ENCODE measurements at places on chromosomes 6 and 20. TPM values are rescaled to one million over a fixed set of nuclear protein-coding genes. Genes with fewer than 3 reads are reported as not detected.

Gene ZNF311
- polyA plus RNA-seq = 1.9 TPM

Gene RGS17
- polyA plus RNA-seq = 0.06 TPM

Gene CCN5
- polyA plus RNA-seq = not detected

Gene SLC32A1
- not detected for polyA plus RNA-seq

DNA sequence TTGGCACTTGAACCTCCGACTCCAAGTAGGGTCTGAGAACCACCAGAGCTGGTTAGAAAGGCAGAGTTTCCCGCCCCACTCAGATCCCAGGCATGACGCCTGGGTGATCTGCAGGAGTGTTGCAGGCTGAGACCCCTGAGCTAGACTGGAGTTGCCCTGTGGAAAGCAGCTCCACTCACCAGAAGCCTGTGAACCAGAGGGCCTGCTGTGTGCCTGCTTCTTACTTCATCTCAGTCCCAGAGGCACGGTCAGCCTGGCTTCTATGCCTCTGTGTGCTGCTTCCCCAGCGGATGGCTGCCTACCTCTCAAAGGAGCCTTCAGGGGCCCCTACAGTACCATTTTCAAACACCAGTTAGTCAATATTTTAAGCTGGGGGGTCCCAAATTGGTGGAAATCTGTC is 15.6 kb upstream of the CCN6 start:
- no peak for DNase-seq

GRCh38 chr6:132365281-132365907 is 35.9 kb downstream of the MOXD1 start:
- DNase-seq = no peak

- DNase-seq = no peak
Observed at GRCh38 chr20:59165891-59166709, 2.5 kb downstream of the ZNF831 start.

DNA sequence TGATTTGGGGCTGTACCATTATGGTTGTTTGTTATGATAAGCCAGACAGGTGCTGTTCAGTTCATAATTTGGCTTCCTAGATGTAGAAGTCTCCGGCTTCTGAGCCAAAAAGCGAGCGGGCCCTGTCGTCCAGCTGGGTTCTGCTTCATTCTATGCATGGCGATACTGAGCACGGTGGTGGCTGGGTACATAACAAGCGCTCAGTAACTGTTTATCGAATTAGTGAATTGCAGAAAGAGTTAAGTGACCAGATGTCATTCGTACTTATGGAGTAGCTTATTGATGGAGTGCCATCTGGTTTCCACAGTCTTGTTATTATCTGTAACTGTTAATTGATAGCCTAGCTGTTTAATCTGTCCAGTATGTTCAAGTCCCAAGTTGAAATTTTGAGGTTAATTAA is 85.0 kb downstream of the DTD1 start:
- no peak for DNase-seq

- peak; percentile 80 for DNase-seq
Observed at GRCh38 chr6:90175627-90176538, 120.8 kb downstream of the BACH2 start.

GRCh38 chr6:135180542-135181332 is at the start of gene MYB:
TSS of gene MYB (plus strand) at chr6:135181308. CDS start at chr6:135181514, 206 bp downstream.
- DNase-seq = no peak

DNA sequence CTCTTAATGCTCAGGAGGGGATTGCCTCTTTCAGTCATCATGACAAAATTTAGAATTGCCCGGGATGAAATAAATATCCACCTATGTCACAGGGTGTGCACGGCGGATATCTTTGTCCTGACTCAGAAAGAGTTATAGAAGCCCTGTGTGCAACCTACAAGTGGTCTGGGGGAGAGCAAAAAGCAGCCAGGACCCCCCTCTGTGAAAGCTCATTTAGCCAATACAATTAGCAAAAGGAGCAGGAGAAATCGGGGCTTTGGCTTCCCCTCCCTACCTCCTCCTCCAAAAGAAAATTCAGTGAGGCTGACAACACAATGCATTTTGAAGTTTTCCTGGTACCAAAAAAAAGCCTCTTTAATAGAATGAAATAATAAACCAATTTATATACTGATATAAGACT is 21.8 kb downstream of the FOXA2 start:
- no peak for DNase-seq

GRCh38 chr6:158487495-158487894 is 72.4 kb upstream of the TMEM181 start:
- no peak for DNase-seq

DNA sequence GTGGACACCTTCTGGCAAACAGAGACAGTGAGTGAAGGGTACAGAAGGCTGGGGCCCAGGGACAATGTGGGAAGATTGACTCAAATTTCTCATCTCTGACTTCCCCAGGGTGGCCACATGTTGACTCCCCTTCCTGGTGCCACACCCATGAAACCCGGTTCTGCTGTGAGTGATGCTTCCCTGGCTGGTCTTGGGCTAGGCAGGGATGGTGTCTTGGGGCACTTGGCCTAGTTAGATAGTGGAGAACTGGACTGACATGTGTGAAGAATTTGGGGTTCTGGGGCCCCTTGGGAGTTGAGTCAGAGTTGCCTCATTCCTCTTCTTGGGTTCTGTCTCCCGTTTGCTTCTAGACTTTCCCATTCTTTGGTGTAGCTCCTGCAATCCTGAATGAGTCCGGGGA is 34.2 kb downstream of the GSS start:
- DNase-seq = no peak

DNA sequence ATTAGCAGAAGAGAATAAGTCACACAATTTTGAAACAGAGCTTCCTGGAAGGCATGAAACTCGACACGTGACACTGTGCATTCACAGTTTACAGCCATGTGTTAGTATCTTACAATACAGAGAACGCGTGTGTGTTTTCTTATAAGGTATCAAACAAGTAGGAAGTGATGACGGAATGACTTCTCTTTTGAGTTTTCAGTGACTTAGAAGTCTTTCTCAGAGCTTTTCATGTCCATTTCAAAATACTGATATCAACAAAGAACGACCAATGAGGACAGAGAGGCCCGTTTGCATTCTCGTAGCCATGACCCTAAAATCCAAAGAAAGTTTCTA is 36.6 kb upstream of the DUSP22 start:
- no peak for DNase-seq

DNA sequence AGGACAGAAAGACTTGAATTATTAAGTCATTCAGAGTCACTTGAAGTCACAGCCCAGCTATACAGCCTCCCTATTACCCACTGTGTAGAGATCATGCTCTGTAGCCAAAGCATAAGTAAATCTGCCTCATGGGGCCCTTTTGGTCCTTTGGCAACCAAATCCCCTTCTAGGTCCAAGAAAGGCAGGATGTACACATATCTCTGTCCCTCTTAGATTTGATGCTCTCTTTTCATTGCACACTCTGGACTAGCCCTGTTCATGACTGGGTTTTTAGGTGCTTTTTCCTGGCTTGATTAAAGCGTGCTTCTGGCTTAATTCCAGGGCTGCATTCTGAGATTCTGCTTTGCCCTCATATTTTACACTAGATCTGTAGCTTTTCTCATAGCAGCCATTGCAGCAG is 296.8 kb downstream of the TENT5A start:
- DNase-seq = no peak

Data from foreskin keratinocyte (primary cell).